Forelimb muscle (tissue), 1 donor: ENCODE measurements at places on chromosomes 16 and 17. TPM values are rescaled to one million over a fixed set of nuclear protein-coding genes. Genes with fewer than 3 reads are reported as not detected.

Gene EPX
- polyA plus RNA-seq: 0.59 TPM

Gene ALDH3A2
- 29.7 TPM for polyA plus RNA-seq

DNA sequence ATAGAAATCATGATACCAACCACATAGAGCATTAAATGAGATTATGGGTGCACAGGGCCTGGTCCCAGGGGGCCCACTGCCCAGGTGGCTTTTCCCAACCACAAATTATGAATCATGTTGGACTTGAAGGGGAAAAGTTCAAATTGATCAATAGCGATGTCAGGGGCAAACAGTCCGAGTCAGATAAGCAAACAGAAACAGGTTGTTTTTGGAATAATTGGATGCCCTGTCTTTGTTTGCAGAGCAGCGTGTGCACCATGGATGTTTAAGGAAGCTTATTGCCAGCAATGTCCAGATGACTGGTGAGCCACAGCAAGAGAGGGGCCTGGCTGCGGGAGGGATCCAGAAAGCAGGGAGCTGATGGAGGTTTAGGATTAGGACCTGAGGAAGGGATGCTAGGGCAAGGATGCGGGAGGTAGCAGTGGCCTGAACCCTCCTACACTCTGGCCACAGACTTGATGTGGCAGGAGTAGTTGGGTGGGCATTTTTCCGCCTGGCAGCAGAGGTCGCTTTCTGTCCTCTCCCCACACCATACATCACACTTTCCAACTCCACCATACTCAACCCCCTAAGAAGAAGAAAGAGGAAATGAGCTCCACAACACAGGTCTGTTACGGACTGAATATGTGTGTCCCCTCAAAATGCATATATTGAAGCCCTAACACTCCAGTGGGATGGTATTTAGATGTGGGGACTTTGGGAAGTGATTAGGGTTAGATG, 266.4 kb upstream of the RPL38 start:
- no peak for DNase-seq

GRCh38 chr17:80456465-80457235, 19.8 kb downstream of the NPTX1 start:
- no peak for DNase-seq

DNA sequence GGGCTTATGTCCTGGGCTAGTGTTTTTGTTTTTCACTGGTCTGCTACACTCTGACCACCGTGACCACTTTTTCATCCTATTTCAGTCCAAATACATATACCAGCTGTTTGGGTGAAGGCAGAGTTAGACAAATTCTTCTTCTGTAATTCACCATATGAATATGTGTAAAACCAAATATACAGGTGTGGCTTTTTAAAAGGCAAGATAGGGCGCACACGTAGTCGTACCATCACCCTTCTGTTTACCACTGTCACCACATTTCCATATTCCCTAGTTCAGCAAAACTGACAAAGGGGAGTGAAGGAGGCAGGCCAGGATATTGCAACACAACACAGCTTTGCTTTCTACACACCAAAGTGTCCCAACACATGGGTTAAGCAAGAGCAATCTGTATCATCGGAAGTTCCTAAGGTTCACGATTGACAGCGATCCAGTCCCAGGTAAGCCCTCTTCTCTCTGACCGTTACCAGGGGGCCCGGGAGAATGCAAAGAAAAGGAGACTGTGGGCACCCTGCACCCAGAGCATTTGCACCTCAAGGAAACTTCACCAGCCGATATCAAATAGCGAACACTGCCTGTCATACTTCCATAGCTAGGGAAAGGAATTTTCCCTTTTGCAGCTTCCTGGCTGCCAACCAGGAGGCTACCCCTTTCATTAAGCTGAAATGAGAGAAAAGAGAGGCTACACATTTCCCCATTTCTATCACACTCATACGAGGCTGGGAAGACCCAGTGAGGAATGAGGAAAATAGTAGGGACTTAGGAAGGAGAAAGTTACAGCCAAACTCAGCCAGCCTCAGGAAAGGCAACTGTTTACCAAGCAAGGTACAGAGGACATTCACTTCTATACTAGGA, 23.1 kb downstream of the CREBBP start:
- DNase-seq: no peak

DNA sequence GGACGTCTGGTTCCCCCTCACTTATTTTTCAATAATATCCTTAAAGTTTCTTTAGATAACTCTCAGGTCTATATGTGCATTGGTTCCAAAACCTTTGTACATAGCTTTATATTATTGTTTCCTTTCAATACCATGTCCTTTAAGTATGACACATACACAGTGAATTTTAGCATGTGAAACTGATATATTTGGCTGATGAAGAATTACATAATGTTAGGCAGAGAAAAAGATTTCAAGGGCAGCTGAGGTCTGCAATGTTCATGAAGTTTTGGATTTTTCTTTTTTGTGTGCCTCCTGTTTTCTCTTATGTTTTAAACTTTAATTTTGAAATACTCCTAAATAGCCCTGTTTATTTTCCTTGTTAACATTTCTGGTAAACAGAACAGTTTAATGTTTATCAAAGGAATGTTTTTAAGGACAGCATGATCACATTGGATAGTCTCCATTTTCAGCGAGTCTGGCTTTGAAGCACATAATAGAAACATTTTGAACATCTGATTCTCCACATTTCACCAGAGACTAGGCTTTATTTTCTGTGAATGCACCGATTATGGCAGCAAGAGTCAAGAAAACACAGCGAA, 32.9 kb upstream of the FBXO47 start:
- DNase-seq: no peak
